ENCODE measurements at places on chromosomes 4 and X.

GRCh38 chr4:161573836-161574235, 590.0 kb downstream of the FSTL5 start:
- DNase-seq, result no peak

GRCh38 chr4:150181536-150181935, 103.3 kb downstream of the DCLK2 start:
- no peak for DNase-seq

DNA sequence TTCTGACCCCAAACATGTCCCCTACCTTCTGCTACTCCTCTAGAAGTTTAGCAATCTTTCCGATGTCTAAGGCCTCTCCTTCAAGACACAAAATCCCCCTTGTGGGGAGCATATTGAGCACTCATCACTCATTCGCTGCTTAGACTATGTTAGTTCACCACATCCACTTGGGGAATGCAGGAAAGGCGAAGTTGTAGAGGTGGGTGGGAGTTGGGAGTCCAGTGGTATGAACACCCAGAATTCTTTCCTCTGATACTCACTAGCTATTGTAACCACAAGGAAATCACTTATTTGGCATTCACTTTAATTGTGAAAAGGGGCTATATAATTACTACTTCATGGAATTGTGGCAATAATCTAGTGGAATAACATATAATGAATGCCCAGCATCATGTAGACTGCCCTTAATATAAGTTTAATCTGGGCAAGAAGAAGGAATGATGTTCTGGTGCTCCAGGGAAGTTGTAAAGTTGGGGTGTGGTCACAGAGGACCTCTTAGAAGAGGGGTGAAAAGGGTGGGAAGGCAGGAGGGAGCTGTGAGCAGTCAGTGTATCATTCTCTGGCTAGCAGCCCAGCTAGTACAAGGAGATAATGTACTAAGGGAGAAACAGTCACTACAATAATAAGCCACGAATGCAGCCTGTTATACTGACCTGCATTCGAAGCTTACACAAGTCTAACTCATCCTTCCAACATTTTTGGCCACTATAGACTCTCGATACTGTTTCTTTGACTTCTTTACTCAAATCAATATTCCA, 468.2 kb upstream of the DIPK2B start:
- DNase-seq, result no peak

GRCh38 chr4:152471251-152471792, 64.6 kb downstream of the FBXW7 start:
- DNase-seq, result no peak

GRCh38 chr4:5900844-5901243, 8.0 kb upstream of the CRMP1 start:
- no peak for DNase-seq

GRCh38 chr4:87236861-87237260, 16.4 kb upstream of the KLHL8 start:
- DNase-seq, result no peak

DNA sequence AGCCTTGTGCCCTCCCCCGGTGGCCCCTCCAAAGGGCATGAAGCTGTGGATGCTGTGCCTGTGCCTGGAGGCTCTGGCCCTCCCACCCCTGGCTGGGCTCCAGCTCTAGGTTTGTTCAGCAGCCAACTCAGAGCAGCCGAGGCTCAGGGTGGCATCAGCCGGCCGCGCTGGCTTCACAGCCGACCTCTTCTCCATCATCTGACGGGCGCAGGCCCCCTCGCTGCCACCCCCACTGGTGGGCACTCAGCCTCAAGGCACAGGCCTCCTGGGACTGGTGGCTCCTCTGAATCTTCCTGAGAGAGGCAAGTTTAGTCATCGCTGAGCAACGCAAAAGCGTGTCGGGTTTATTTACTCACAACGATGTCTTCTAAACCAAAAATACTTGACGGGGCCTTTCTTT, 46.0 kb downstream of the PCGF3 start:
- no peak for DNase-seq

GRCh38 chrX:9369802-9370291, 95.0 kb upstream of the TBL1X start:
- DNase-seq, result no peak

DNA sequence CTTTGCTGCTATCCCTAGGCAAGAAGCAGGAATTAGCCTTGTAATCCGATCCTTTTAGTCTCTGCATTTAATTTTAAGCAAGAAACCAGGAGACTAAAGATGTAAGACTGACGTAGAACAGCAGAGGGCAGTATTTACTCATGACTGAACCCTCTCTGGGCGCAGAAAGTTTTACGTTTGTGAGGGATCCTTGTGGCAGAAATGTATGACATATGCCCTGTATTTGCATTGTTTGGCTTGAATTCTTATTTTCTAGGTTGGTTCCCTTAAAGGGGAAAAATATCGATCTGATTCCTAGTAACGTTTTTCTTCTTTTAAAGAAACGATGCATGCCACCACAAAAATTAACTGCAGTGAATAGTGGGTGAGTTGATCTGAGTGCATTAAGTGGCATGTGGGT, 1.3 kb upstream of the FAT4 start:
- no peak for DNase-seq

DNA sequence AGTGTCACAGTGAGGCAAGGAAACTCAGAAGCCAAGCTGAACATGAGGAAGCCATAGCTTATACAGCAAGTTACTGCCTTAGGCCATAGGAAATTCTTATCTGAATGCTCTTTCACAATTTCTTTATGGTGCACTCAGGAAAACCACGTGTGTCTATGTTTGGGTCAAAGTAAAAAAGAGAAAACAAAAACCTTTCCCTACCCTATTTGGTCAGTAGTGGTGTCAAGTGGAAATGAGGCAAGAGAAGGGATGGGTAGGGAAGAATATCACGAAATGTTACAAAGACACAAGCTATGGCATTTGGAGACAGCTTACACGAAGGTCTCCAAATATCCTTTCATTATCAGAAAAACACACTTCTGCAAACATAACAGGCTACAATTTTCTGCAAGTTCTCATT, 83.4 kb upstream of the INPP4B start:
- DNase-seq, result no peak
